CD4-positive, alpha-beta T cell (primary cell): ENCODE measurements at places on chromosomes 16 and 17. TPM values are rescaled to one million over a fixed set of nuclear protein-coding genes. Genes with fewer than 3 reads are reported as not detected.

GRCh38 chr16:430904-431303 lies 5.5 kb downstream of the RAB11FIP3 start:
- peaks cover 20% of the 10 kb centered on the region for H3K4me1 ChIP-seq
- no peaks in the 10 kb centered on the region for H3K36me3 ChIP-seq
- DNase-seq: no peak
- no peaks in the 10 kb centered on the region for H3K27me3 ChIP-seq

Gene OR4D1
- total RNA-seq: 0.49 TPM

Gene CLCN7
- 76.2 TPM for total RNA-seq

GRCh38 chr17:31488264-31488981 lies 96.9 kb downstream of the RAB11FIP4 start:
- no peaks in the 10 kb centered on the region for H3K36me3 ChIP-seq
- no peaks in the 10 kb centered on the region for H3K27me3 ChIP-seq
- DNase-seq: peak; percentile 49

DNA sequence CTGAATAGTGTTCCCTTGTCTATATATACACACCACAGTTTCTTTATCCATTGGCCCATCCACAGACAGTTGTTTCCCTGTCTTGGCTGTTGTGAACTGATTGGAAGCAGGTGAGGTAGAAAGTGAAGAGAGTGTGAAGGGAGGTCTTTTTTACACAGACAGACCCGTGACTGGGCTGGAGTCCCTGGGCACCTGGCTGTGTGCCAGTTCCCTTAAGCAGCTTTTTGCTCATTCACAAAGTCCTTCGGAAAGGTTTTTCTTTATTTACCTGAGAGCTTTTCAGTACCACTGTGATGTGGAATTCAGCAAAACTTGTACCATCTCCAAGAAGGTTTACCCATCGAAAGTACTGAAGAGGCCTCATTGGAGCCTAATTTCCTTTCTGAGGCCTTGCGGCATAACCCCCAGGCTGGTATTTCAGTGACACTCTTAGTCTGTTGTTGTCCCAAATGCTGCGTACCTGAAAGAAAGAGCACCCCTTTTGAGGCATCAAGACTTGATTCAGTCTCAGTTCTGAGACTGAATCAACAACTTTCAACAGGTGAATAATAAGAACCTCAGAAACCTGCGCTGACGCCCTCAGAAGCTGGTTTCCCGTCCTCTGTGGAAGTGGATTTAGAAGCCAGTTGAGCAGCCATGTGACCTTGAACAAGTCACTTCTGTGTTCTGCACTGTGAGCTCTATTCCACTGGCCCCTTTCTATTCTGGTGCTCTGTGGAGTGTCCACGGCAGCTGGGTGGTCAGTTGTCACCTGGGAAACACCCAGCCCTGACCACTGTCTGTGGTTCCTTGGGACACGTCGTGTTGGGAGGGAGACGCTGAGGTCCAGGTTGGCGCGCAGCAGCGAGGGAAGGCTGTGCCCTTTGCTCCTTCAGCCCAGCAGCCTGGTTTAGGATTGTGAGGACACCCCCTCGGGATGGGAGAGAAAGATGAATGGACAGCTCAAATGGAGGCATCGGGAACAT lies 53.9 kb upstream of the CRISPLD2 start:
- no peak overlapping the region for H3K4me3 ChIP-seq
- peaks cover 80% of the 10 kb centered on the region for H3K36me3 ChIP-seq
- H3K27ac ChIP-seq: peak overlapping the region; percentile 29
- no peaks in the 10 kb centered on the region for H3K27me3 ChIP-seq
- peaks cover 53% of the 10 kb centered on the region for H3K4me1 ChIP-seq
- DNase-seq: peak; percentile 29

DNA sequence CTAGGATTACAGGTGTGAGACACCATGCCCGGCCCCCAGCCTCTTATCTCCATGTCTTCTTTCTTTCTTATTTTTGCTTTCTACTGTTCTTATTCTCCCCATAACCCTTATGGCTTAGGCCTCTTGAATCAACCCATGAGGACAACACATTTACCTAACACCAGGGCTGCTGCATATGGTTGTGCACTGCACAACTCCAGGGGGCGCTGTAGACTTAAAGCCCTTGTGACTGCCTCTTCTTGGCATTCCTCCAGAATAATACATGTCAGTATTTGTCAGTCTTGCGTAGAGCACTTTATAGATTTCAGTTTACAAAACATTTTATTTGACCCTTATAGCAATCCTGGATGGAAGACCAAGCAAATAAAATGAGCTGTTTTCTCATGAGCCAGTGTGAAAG lies 225.0 kb upstream of the SALL1 start:
- H3K27me3 ChIP-seq: no peaks in the 10 kb centered on the region
- H3K4me3 ChIP-seq: no peak overlapping the region
- no peaks in the 10 kb centered on the region for H3K4me1 ChIP-seq
- no peak for DNase-seq
- H3K27ac ChIP-seq: no peak overlapping the region

DNA sequence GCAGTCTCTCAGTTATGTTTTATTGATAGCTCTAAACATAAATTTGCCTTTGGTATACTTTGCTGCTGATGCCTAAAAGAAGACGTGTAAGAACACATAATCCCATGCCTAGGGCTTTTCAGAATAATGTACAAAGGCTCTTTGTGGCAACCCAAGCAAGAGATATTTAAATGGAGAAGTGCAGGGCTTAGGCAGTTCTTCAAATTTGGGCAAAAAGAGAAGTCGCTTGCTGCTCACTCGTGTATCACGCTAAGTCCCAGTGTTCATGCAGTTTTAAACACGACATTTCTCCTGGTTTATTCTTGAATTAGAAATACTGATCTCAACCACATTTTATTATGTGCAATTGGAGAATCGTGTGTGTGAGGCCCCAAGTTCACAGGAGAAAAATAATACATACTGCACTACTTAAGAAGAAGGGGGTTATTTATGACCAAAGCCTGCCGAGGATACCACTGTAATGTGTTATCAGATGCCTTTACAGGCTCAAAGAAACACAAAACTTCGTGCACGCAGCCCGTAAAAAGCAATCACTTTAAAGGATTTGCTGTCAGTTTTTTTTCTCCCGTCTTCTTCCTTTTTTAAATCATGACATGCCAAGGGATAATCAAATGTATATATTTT lies 22.5 kb upstream of the IRX6 start:
- no peak overlapping the region for H3K27ac ChIP-seq
- H3K4me1 ChIP-seq: no peaks in the 10 kb centered on the region
- H3K27me3 ChIP-seq: peaks cover 2% of the 10 kb centered on the region
- H3K36me3 ChIP-seq: no peaks in the 10 kb centered on the region
- no peak overlapping the region for H3K4me3 ChIP-seq
- DNase-seq: no peak

Gene PYY
- not detected for total RNA-seq

DNA sequence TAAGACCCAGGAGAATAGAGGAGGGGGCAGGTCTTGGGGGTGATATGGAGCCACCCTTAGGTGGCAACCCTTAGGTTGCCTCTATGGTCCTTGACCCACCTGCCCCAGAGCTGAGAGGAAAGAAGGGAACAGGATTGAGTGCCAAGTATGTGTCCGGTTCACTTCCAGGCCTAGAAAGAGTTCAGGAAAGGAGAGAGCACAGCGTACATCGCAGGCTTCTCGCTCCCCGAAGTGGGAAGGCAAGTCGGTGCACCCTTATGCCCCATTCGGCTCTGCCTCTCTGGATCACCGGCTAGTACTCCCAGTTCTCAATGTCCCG lies 631 bp downstream of the SP6 start:
- peaks cover 46% of the 10 kb centered on the region for H3K4me1 ChIP-seq
- no peak overlapping the region for H3K4me3 ChIP-seq
- H3K27me3 ChIP-seq: peaks cover 74% of the 10 kb centered on the region

Gene MAPT
- total RNA-seq: 0.41 TPM

Gene CACNG3
- not detected for total RNA-seq

- no peaks in the 10 kb centered on the region for H3K36me3 ChIP-seq
- no peak for DNase-seq
- H3K27ac ChIP-seq: no peak overlapping the region
- H3K4me3 ChIP-seq: no peak overlapping the region
- H3K27me3 ChIP-seq: no peaks in the 10 kb centered on the region
Observed at GRCh38 chr16:82845116-82845515, 218.3 kb downstream of the CDH13 start.

Gene KRT36
- not detected for total RNA-seq

- no peaks in the 10 kb centered on the region for H3K4me1 ChIP-seq
- H3K4me3 ChIP-seq: no peak overlapping the region
- no peaks in the 10 kb centered on the region for H3K27me3 ChIP-seq
- H3K27ac ChIP-seq: no peak overlapping the region
- no peak for DNase-seq
Observed at GRCh38 chr17:3857261-3858105, 11.4 kb upstream of the NCBP3 start.

GRCh38 chr16:57660715-57661463 lies 7.2 kb upstream of the ADGRG3 start:
- H3K36me3 ChIP-seq: no peaks in the 10 kb centered on the region
- H3K27ac ChIP-seq: no peak overlapping the region
- H3K4me1 ChIP-seq: peaks cover 11% of the 10 kb centered on the region
- DNase-seq: no peak

Gene FBXW10
- total RNA-seq: not detected

Gene CBLN1
- not detected for total RNA-seq

Gene CALCOCO2
- total RNA-seq: 140 TPM

DNA sequence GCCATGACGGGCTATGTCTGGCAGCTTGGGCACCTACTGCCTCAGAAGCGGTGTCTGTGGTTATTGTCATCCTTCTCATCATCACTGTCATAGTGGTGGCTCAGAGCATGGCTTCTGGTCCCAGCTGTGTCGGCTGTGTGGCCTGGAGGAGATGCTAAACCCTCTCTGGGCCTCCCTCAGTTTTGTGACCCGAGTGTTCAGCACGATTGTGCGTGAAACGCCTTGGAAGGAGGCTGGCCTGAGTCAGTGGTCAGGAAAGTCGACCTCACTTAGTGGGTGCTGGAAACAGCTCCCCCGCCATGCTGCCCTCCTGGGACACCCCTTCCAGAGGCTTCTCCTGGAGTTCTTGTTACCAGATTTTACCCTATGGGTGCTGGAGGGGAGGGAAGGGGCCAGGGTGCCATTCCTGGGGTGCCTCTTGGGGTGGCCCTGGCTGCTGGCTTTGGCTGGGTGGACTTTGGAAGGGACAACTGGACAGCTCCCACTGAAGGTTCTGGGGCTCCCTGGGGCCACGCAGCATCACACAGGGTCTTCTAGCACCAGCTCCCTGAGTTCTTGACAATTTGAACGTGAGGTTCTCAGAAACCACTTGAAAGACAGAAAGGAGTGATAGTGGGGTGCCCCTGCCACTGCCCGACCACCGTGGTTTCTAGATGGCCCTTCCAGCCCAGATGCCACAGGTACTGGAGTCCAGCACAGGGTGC lies 226.5 kb upstream of the GSE1 start:
- no peaks in the 10 kb centered on the region for H3K36me3 ChIP-seq
- H3K27me3 ChIP-seq: no peaks in the 10 kb centered on the region
- H3K27ac ChIP-seq: no peak overlapping the region

Gene WFIKKN1
- 0.99 TPM for total RNA-seq

DNA sequence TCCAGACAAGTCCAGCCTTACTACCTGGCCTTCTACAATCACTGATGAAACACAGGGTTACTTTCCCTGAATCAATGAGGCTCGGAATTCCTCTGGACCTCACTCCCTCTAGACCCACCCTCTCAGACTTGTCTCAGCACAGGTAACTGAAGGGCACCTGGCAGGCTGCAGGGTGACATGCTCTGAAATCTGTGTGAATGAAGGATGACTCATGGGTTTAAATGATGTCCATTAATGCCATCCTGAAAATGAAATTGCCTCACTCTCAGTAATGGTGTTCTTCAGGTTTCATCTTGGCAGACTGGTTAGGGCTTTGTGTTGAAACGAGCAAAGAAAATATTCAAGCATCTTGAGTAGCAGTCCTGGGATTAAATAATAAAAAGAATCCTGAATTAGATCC lies 134.4 kb downstream of the MAF start:
- no peak overlapping the region for H3K4me3 ChIP-seq
- H3K4me1 ChIP-seq: no peaks in the 10 kb centered on the region
- DNase-seq: no peak
- no peaks in the 10 kb centered on the region for H3K27me3 ChIP-seq

DNA sequence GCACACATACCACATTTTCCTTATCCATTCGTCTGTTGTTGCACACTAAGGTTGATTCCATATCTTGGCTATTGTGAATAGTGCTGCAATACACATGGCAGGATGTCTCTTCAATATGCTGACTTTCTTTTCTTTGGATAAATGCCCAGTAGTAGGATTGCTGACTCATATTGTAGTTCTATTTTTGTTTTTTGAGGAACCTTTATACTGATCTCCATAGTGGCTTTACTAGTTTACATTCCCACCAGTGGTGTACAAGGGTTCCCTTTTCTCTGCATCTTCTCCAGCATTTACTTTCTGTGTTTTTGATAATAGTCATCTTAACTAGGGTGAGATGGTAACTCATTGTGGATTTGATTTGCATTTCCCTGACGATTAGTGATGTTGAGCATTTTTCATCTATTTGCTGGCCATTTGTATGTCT lies 118.1 kb downstream of the STXBP4 start:
- H3K27me3 ChIP-seq: no peaks in the 10 kb centered on the region
- H3K4me1 ChIP-seq: peaks cover 7% of the 10 kb centered on the region
- H3K36me3 ChIP-seq: no peaks in the 10 kb centered on the region
- no peak overlapping the region for H3K4me3 ChIP-seq
- no peak for DNase-seq

GRCh38 chr17:38809828-38810227 lies 10.5 kb upstream of the PIP4K2B start:
- H3K36me3 ChIP-seq: peaks cover 75% of the 10 kb centered on the region
- H3K4me3 ChIP-seq: no peak overlapping the region

Gene SERPINF2
- 0.49 TPM for total RNA-seq

- no peaks in the 10 kb centered on the region for H3K27me3 ChIP-seq
- H3K27ac ChIP-seq: no peak overlapping the region
- H3K4me1 ChIP-seq: no peaks in the 10 kb centered on the region
- DNase-seq: no peak
- H3K4me3 ChIP-seq: no peak overlapping the region
Observed at GRCh38 chr17:9537177-9537776, 38.3 kb downstream of the STX8 start.

Gene AGRP
- not detected for total RNA-seq

DNA sequence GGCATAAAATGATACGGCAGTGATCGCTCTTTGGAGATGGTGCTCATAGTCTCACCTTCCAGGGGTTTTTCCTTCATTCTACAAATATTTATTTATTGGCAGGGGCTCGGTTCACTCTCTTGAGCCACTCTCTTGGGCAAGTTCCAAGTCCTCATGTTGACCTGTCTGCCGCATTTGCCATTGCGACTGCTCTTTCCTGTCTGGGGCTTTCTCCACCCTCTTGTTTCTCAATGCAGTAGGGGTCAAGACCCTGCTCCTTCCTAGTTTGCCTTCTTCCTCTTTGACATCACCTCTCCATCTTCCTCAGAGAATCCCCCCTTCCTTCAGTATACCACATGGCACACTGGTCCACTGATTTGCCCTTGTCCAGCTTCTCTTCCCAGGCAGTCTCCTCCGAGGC lies 21.9 kb upstream of the LRRC75A start:
- H3K36me3 ChIP-seq: no peaks in the 10 kb centered on the region
- H3K4me3 ChIP-seq: no peak overlapping the region
- no peak overlapping the region for H3K27ac ChIP-seq
- peaks cover 3% of the 10 kb centered on the region for H3K4me1 ChIP-seq
- peaks cover 7% of the 10 kb centered on the region for H3K27me3 ChIP-seq
